Inflammatory macrophage (primary cell): ENCODE measurements at places on chromosomes 5 and 9.

DNA sequence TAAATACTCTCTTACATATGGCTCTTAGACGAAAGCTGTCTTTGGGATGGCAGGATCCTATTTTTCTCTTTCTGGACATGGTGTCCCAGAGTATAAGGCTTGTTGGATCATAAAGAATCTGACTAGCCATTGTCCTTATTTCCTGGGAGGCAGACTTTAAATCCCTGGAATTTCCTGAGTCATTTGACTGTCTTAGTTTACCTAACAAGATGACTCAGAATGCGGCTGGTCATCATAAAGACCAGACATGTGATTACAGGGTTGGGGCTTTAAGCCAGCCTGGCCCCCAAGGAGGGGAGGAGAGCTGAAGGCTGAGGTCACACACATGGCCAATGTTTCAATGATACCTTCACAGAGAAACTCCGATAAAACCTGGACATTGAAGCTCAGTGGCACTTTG, 37.2 kb downstream of the FAM240B start:
- DNase-seq = no peak

DNA sequence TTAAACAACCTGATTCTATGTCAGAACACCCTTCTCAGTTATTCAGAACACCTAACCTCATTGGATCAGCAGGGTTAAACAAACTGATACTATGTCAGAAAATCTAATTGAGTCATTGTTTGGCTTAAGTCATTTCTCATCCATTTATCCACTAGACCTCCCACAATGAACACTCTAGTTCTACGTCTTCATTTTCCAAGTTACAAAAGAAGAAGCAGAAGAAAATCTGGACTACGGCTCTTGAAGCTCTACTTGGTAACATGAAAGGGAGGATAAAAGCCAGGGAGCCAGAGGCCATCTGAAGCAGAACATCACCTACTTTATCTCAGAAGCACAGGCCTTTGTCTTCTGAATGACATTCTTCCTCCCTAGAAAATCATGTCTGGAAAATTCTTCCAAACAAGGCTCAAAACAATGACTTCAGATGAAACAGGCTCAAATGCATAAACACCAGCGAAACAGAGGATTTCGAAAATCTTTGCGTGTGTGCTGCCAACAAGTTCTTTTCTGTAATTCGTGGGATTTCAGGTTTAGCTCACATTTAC, 35.4 kb upstream of the TGFBI start:
- no peak for DNase-seq

DNA sequence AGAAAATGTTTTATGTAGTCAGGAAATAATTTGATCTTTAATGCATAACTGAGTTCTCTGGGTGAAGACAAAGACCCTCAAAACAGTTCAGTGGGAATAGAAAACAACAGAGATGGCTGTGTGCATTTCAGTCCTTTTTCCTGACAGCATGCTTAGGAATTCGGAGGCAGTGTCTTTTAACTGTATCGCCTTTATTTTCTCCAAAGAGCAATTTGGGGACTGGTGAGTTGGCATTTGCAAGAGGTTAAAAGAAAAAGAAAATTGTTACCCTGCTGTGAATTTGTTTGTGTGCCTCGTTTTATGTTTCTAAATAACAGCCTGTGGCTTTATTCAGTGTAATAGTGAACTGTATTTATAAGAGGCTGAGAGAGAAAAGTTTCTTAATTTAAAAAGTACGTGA, 227.8 kb upstream of the DMAC1 start:
- no peak for DNase-seq

DNA sequence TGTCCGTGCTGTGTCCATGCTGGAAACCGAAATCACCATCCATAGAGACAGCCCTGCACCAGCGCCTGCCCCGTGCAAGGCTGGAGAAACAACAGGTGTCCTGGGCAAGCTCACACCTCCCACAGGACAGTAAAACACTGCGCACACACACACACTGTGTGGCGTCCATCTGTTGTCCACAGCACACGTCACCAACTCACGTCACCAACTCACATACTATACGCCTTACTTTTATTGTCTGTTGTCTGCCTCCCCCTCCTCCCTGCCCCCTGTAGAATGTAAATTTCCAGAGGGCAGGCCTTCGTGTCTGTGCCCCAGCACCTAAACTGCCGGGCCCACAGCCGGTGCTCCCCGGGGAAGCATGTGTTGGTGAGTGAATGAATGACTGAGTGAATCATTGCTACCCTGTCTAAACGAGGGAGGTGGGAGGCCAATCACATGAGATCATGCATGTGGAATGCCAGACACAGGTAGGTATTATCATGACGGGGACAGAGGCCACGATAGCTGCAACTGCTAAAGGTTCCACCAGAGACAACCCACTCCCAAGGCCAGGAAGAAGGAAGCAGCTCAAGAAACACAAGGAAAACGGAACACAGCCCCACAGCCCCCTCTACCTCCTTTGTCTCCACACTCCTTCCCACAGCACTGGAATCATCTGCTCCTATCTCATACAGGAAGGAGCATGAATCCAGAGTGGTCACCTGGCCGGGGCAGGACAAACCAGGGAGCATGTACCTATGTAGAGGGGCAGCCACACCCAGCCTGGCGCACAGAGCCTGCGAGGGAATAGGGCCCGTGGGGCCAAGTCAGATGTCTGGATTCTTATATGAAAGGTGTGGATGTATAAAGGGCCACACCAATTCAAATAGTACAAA, 41.9 kb downstream of the STK10 start:
- no peak for DNase-seq

GRCh38 chr5:173509060-173509459, 107.4 kb downstream of the BOD1 start:
- DNase-seq = no peak

DNA sequence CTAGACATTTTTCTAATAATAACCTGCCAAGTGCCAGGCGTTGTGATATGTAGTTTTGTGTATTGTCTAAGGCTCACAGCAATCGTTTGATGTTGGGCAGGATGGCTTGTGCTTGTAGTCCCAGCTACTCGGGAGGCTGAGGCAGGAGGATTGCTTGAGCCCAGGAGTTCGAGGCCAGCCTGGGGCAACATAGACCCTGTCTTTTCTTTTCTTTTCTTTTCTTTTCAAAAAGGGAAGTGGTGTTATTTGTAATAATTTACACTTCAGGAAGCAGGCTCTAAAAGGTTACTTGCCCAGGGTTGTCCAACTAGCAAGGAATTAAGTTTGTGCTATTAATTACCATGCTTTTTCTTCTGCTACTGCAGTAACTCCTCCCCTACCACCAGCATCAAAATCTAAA, 3.2 kb downstream of the ZNF131 start:
- DNase-seq = no peak

GRCh38 chr5:73284220-73284795, 111.3 kb downstream of the TMEM174 start:
- DNase-seq = no peak

GRCh38 chr5:108036482-108036881, 345.4 kb downstream of the FBXL17 start:
- no peak for DNase-seq

DNA sequence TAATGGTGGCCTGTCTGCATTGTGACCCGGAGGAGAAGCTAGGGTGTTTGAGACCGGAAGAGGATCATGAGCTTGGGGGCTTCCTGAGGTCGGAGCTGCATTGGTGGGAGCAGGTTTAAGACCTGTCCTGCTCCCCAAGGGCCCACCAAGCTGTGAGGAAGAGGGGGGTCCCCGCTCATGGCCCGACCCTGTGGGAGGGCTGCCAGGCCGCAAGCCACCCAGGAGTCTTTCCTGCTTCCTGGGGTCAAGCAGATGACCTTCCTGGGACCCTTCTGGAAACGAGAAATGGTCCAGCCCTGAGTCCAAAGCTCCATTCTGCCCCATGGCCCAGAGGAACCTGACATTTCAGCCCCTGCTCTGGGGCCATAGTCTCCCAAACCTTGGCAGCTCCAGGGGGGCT, 61.5 kb upstream of the RNU6ATAC start:
- no peak for DNase-seq

DNA sequence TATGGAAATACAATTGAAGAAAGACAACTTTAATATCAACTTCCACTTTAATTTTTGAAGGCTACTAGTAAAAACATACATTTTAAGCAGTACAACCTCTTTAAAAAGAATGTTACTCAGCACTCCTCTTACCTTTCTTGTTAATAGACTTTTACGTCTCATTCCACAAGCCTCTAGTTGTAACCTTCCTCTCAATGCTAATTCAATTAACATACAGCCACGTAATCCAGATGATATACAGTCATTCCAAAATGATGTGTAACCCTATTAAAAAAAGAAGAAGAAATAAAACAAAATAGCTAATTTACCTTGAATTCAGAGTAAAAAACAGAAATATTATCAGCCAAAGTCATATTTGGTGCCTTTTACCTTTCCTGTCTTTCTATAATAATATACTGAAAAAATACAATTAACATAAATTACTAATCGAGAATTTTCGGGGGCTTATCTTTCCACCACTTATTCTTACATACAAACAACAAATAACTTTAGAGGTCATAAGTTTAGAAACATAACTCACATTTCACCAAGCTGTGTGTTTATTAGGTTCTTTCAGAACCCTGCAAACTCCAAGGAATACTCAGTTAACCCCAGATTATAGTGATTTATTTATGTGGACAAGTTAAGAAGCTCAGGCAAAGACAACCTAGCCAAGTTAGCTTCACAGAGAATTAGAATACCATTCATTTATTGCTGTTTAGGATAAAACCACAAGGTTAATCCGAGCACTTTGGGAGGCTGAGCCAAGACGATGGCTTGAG, 30.3 kb downstream of the GOLPH3 start:
- DNase-seq = no peak

DNA sequence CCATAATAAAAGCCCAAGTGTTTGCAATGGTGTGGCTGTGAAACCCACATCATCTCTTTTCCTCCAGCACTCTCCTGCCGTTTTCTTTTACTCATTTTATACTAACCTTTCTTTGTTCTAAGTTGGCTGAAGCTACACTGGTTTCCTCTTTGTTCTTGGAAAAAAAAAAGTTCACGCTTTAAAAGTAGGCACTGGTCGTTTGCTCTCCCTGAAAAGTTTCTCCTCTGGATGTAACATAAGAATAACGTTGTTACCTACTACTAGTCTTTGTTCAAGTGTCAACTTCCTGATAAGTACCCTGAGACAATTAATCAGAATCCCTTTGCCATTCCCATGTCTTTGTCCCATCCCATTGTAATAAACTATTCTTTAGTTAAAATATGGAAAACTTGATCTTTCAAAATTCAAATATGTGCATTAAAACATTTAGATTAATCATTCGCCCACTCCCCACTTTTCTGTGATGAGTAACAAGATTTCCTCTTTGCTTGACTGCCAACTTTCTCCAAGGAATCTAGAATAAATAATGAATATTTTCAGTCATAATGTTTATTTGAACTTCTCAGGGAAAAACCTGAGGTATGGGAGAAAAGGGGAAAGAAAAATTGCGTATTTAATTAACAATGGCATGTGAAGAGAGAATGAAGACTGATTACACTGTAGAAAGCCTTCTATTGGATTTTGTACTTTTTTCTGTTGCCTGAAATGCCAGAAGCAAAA, 454.3 kb upstream of the CTNND2 start:
- no peak for DNase-seq

GRCh38 chr9:73995836-73996235, 501.3 kb upstream of the RORB start:
- no peak for DNase-seq

- no peak for DNase-seq
Measured at GRCh38 chr9:128149951-128150593, 819 bp downstream of the LCN2 start.

- peak; percentile 31 for DNase-seq
Measured at GRCh38 chr9:113886933-113887332, 10.8 kb downstream of the ZNF618 start.

DNA sequence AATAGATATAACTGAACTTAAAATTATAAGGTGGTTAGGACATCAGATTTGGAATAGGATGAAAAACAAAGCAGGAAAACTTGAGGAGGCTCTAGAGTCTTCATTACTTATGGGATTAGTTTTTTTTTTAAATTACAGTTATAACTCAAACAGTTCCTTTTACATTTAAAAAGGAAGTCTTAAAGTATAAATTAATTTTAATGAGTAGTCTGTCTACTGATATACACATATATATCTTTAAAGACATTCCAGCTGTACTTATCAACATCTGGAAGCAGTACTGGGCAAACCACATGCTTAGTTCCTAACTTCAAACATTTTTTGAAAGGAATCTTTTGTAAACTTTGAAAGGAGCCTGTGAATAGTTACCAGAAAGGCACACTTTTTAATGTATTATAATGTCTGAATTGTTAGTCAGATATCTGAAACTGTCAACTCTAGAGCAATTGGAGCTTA, 6.0 kb downstream of the ACTBL2 start:
- DNase-seq = no peak

DNA sequence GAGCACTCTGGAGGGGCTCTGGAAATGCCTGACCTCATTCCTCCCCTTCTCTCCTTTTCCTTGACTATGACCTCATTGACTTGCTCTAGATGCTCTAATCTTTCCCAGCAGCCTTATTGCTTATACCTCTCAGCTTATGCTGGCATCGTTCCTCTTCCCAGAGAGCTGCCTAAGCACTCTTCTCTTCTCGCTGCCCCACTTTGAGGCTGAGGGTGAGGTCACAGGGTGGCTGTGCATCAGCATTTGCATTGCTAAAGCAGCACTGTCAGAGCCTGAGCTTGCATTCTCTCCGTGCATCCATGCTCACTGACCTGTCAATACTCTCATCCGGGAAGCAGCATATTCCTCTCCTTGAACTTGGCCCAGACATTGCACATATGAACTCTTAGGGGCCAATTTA, 96.4 kb upstream of the NTRK2 start:
- DNase-seq = no peak

DNA sequence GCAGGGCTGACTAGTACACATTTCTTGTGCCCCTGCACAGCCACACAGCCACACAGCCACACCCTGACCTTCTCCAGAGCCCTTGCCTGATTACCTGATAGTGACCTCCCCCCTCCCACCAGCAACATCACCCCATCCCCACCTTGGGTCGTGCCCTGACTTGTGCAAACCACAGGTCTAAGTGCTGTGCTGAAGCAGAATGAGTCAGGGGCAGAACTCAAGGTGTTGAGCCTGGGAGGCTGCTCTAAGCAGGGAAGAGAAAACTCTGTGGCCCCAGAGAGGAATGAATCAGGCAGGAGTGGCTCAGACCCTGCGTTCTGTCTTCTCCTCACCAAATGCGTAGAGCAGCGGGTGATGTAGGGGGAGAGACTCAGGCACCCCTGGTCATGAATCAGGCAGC, 24.3 kb upstream of the FAT2 start:
- no peak for DNase-seq

DNA sequence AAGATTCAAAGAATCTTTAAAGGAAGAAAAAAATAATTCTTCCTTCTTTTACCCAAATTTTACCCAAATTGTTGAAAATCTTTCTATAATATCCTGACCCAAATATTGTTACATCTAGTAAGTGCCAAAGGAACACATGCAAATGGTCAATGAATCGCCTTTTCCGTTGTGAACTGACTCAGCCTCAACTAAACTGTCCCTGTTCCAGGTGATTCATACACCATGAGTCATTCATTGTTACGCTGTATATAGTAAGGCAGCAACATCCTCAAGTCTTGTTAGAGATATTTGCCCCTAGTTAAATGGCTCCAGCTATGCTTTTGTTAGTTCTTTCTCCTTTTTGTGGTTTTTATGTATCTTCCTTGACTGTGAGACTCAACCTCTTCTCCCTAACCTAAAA, 9.7 kb downstream of the PTGER4 start:
- peak; percentile 48 for DNase-seq
